NCI-H187 treated with DMSO at 0.1 percent for 48 hours (cell line): ENCODE measurements at places on chromosomes 3 and 15.

- DNase-seq: no peak
Measured at GRCh38 chr3:180253283-180253682, 216.5 kb upstream of the PEX5L start.

DNA sequence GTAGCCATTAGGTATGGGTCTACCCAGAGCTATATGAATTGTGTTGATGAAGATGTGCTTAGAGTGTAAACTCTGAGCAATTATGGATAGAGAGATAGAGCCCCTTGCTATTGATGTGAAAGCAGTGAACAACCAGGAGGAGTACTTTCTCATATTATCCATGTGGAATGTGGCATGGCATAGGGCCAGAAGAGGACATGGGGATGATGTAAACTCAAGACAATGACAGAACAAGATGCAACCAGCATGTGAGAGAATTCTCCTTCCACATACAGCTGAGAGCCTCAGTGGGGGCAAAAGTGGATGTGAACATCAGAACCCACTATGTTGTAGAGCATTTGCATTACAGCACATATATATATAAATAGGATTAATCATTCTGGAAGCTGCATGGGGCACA lies 36.4 kb upstream of the BNC1 start:
- DNase-seq: no peak

DNA sequence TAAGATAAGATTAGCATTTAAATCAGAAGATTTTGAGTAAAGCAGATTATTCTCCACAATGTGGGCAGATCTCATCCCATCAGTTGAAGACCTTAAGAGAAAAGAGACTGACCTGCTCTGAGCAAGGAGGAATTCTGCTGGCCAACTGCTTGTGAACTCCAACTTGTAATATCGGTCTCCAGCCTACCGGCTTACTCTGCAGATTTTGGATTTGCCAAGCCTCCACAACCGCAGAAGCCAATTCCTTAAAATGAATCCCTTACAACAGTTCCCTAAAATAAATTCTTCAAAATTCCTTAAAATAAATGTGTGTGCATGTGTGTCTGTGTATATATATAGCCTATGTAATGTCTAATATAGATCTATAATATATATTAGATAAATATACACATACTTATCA lies 107.4 kb upstream of the KLF13 start:
- DNase-seq: no peak

DNA sequence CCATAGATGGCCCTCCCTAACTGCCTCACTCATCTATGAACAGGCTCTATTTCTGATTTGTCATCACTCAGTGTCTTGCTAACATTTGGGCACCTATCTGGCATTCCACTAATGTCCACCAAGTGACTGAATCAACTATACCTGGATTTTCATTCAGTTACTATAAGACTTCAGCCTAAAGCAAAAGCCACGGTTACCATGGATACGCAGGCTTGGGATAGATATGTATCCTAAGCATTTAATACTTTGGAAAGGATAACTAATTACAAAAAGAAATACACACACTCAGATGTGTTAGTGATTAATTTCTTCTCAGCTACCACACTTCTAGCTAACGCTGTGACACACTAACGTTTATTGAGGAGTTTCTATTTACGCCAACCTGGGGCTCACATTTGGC lies 899.5 kb upstream of the CFAP20DC start:
- DNase-seq: no peak

GRCh38 chr3:125957674-125958510 lies 11.1 kb upstream of the ROPN1B start:
- no peak for DNase-seq
